ENCODE measurements at places on chromosomes 12 and 14.

GRCh38 chr12:98259693-98260092 lies 255.7 kb upstream of the TMPO start:
- no peak for DNase-seq

GRCh38 chr12:57654042-57654441 lies 21.0 kb upstream of the B4GALNT1 start:
- no peak for DNase-seq

DNA sequence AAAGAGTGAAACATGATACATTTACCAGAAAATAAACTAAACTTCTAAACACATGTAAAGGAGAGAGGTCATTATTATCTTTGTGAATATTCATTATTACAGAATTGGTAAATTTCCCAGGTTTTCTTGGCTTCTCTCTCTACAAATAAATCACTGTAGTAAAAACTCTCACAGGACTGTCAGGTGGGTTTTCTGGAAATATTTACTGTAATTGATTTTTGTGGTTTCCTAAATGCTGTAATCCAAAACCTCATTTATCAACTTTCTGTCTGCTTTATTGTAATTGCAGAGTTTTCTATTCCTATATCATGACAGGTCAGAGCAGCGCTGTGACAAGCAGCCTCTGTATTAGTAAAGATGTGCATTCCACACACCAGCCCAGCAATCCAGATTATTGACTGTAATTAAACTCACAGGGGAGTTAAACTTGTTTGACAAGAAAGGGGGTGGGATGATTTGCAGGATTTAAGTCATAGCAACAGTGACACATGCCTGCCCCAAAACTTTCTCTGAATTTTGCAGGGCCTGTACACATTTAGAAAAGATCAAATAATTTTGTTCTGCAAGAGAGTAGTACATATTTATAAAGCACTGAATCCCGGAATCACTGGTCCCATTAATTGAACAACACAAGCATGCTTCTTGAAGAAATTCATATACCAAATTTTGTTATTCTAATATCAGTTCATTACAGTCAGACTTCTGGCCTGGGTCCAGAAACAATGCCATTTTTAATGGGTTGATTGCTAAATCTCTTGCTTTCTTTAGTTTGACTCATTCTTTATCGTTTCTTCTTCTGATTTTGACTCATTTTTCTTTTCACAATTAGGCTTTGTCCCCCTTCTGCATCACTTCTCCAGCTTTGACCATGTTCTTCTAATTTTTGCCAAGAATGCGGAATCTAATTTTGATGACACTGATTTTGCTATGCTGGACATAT lies 42.2 kb downstream of the PTPRO start:
- DNase-seq, result peak; percentile 79

DNA sequence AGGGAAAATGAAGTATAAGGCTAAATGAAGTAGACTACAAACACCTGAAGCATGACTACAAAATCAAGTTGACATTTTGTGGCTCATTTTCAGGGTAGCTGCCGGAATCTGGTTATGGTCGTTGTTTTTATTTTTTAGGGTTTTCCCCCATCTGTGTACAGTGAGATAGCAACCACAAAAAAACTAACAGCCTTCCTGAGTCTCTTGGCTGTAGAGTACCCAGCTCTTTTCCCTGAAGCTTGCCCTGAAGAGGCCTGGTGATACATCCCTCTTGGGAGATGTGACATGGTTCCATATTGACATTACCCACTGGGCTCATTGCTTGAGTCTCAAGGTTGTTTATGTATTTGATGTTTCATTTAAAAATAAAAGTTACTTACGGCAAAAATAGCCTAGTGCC lies 424.0 kb downstream of the ZFP36L1 start:
- no peak for DNase-seq

DNA sequence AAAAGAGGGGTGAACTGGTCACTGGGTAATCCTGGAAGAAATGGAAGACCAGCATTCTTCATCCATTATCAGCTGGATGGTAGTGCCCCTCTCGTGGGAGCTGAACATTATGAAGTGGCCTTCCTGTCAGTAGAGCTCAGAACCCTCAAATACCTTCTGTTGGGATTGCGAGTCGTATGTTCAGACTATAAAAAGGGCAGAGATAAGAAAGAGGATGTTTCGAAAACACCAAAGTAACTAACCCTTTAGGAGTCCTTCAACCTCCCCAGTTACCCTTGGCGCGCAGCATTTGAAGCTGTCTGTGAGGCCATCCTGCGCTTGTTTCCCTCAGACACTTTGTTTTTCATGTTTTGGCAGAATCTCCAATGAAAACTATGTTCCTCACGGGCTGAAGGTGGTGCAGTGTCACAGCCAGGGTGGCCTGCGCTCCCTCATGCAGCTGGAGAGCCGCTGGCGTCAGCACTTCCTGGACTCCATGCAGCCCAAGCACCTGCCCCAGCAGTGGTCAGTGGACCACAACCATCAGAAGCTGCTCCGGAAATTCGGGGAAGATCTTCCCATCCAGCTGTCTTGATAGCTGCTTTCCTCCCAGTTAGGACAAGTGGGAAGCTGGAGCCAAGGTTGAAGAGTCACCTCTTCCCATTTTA lies 19.3 kb upstream of the GALNT16 start:
- DNase-seq, result no peak

DNA sequence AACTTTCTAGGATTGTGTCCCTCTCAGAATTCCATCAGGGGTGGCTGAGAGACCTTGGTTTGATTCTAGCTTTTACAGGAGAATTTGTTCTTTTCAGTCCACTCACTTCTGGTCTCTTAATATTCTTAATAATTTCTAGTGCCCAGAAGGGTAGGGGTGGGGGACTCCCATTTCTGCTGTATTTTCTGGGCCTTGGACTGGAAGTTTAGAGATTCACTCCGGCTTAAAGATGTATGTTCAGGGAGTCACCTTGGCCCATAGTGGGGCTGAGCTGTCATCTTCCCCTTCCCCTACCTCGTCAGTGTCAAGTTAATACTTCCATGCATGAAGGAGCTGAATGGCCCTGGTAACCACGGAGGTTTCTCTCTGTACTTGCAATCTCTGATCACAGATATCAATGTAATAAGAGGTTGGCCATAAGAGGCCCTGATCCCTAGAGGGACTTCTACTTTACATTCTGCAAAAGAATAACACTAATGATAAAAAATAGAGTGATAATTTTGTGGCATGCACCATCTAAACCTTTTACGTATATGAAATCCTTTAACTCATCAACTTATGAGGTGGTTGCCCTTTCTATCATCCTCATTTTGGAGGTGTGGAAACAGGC lies 6.7 kb downstream of the KRT81 start:
- no peak for DNase-seq

DNA sequence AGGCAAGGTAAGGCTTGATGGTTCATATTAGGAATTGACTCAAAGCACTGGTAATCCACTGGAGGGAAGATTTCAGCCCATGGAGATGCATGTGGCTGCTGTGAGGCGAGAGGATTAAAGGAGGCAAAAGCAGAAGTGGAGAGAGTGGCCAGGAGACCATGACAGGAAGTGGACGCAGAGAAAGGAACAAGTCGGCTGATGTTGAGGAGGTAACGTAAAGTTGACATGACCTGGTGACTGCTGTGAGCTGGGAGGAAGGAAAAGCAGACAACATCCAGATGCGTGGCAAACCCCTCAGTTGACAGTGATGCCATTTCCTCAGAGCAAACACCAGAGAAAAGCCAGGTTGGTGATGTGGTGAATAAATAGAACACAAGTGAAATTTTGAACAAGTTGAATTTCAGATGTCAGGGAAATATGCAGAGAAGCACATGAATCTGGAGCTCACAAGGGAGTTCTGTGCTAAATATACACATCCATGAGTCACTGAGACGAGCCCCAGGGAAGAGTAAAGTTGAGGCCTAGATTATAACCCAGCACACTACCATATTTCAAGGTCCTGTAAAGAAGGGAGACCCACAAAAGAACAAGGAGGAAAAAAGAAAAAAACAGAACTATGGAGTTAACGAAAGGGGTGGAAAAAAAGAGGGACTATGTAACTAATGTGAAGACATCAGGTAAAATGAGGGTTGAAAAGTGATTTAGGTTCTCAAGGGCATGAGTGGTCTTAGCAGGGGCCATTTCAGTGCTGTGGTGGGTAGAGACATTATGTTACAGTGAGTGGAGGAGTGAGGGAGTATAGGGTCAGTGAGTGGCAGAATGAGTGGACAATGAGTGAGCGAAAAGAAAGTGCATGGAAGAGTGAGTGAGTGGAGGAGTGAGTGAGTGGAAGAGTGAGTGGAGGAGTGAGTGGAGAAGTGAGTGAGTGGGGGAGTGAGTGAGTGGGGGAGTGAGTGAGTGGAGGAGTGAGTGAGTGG lies 61.6 kb upstream of the GZMB start:
- no peak for DNase-seq

DNA sequence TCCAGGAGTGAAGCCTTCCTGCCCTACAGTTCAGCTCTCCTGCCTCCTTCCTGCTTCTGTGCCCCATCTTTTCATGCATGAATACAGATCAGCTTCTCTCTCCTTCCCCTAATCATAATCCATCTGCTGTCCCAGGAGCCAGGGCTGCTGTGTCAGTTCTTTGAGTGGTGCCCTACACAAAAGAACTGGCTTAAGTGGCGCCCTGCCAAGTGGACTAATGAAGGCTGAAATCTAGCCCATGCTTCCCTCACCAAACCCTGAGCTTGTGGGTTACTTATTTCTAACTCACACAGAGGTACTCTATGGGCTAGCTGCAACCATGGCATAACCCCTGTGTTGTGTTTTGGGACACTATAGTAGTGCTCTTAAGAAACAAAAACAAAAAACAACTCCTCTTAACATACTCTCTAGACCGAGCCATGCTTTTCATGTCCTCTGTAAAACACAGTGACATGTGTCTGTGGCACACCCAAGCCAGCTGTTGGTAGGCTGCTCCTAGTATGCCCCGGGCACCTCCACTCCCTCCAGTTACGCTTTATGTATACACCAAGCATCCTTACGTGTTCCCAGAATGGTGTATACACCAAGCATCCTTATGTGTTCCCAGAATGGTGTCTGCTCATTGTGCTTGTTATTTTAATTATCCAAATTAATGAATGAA lies 19.3 kb upstream of the ETV6 start:
- peak; percentile 22 for DNase-seq

DNA sequence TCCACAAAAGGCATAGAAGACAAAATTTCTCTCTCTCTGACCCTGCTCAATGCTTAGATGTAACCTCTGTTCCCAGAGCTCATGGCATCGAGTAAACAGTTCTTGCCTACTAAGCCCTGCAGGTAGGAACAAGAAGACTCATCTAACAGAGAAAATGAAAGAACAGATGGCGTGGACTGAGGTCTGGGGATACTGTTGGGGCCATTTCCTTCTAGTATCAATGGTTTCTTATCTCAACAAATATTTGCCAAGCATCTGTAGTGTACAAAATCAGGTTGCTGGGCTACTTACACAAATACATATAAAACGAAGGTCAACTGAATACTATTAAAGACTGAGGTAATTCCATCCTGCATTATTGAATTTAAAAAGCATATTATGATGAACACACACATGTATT lies 93.3 kb downstream of the RIMBP2 start:
- DNase-seq, result no peak

- DNase-seq, result no peak
Measured at GRCh38 chr12:76341436-76342030, 6.7 kb downstream of the BBS10 start.

DNA sequence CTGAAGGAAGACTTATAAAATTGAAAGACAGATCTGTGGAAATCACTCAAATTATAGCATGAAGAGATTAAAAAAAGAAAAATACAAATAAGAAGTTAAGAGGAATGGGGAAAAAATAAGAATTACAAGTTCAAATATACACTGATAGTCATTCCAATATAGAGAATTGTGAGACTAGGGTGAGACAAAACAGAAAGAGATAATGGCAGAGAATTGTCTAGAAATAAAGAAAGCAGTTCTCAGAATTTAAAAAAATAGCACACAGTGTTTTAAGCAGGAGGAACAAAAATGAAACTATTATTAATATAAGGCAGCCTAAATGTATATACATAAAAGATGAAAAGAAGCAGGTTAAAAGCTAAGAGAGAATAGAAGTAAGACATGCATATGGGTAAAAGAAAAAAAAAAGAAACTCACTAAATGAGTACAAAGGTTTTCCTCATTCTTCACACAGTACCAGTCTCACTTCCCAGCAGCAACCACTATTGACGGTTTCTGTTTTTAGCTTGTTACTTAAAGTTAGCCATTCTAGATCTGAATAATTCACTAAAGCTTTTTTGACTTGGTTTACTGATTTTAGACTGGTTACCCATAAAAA lies 31.1 kb downstream of the SLC38A4 start:
- DNase-seq, result no peak

- no peak for DNase-seq
Measured at GRCh38 chr12:8969861-8970411, 19.4 kb upstream of the KLRG1 start.

GRCh38 chr14:35534873-35535482 lies 1.0 kb downstream of the INSM2 start:
- peak; percentile 47 for DNase-seq

- DNase-seq, result no peak
Measured at GRCh38 chr12:11170810-11171144, 217 bp upstream of the SMIM10L1 start.

GRCh38 chr12:65535946-65536345 lies 257.5 kb downstream of the MSRB3 start:
- DNase-seq, result no peak

DNA sequence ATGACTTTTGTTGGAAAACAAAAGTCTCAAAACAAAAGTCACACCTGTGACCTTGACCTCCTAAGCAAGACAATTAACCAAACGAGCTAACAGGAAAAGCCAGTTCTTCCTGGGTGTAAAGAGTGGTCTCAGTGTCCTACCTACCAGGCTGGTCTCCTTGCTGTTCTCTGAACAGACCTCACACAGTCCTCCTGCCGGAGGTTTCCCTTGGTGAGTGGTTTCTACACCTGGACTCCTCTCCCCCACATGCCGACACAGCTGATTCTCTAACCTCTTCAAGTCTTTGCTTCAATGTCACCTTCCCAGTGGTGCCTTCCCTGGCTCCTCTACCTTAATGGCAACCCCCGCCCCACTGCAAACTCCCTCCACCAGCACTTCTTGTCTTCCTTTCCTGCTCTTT lies 238.6 kb downstream of the ZFP36L1 start:
- no peak for DNase-seq

DNA sequence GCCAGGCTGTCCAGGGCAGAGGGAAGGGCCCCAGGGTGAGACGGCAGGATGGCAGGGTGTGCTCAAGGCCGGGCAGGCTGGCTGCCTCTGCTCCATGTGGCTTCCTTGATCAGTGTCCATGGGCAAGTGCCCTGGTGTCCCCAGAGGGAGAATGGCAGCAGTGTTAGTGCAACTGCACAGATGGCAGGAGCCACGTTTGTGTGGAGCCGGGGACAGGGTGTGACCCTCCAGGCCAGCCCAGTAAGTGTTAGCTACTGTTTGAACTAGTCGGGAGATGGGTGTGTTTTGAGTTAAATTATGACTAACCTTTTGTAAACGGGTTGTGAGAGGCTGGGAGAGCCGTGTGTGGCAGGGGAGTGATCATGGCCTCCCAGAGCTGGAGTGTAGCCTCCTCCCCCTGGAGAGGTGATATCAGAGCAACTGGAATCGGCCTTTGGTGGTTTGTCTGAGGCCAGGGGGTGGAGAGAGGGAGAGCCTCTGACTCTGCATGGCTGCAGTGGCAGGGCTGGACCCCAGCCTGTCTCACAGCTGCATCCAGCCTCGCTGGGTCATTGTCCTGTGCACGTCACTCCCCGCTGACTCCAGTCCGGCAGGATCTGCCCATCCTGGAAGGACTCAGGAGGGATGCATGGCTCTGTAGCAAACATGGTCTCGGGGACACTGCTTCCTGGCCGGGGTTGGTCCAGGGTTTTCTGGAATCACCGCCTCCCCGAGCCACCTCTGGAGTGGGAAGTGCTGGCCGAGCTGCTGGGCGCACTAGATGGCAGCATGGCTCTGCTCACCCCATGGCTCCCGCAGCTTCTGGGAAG lies 27.8 kb downstream of the AACS start:
- no peak for DNase-seq

Data from NCI-H1105 treated with DMSO at 0.1 percent for 48 hours (cell line).